ENCODE measurements at places on chromosomes 5 and 9. TPM values are rescaled to one million over a fixed set of nuclear protein-coding genes. Genes with fewer than 3 reads are reported as not detected.
A peak's percentile ranks its signal among the peaks of the same experiment; 100 is the strongest.

GRCh38 chr5:179054036-179054785, 6.0 kb upstream of the ZNF354C start:
- DNase-seq = no peak

- DNase-seq = no peak
Measured at GRCh38 chr5:74040811-74041491, 415.0 kb downstream of the ARHGEF28 start.

DNA sequence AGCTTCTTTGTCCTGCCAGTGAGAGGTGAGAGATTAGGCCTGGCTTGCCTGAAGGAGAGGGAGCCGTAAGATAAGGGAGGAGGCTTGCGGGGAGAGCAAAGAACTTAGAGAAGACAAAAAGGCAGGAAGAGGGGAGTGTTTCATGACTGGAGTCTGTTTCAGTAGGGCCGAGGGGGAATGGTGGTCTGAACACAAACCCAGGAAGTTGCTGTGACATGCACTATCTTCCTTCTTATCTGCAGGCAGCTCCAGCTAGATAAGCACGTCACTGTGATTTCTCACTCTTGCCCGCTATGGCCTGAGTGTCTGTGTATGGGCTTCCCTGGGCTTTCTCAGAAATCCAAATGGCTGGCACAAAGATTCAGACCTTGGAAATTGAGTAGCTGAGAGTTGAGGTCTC, 307.5 kb upstream of the CLINT1 start:
- DNase-seq = no peak

FAM151B gene
- polyA plus RNA-seq = 2.6 TPM

PLPPR1 gene
- 22.5 TPM for polyA plus RNA-seq

- DNase-seq = no peak
Measured at GRCh38 chr5:1142886-1143669, 31.2 kb upstream of the SLC12A7 start.

ELAVL2 gene
- 4.5 TPM for polyA plus RNA-seq

SLC24A2 gene
- 0.53 TPM for polyA plus RNA-seq

- no peak for DNase-seq
Measured at GRCh38 chr5:116938488-116938887, 363.9 kb upstream of the SEMA6A start.

GGTA1 gene
- polyA plus RNA-seq = 7.2 TPM

GRCh38 chr9:127277099-127277498, 12.5 kb downstream of the GARNL3 start:
- DNase-seq = no peak

RLN1 gene
- 0.65 TPM for polyA plus RNA-seq

STK10 gene
- polyA plus RNA-seq = 20.5 TPM

FGFR4 gene
- polyA plus RNA-seq = 218 TPM

SPINK4 gene
- not detected for polyA plus RNA-seq

MORN5 gene
- 1.2 TPM for polyA plus RNA-seq

NEURL1B gene
- 34.1 TPM for polyA plus RNA-seq

- DNase-seq = no peak
Measured at GRCh38 chr5:147339313-147339712, 104.5 kb downstream of the STK32A start.

SLC38A9 gene
- polyA plus RNA-seq = 29.7 TPM

DNA sequence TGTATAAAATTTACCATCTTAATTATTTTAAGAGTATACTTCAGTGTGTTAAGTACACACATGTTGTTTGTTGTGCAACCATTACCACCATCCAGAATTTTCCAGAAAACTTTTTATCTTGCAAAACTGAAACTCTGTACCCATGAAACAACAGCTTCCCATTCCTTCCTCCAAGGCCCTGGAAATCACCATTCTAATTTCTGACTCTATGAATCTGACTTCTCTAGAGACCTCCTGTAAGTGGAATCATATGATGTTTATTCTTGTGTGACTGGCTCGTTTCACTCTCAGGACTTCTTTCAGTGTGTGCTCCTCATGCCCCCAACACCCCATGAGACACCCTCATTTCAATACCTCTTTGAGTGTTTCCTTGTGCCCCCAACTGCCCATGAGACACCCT, 60.4 kb upstream of the COL15A1 start:
- DNase-seq = no peak

IL13 gene
- polyA plus RNA-seq = 0.16 TPM

GRCh38 chr5:163503106-163504078, 2.0 kb upstream of the MAT2B start:
- DNase-seq = peak; percentile 75

DNA sequence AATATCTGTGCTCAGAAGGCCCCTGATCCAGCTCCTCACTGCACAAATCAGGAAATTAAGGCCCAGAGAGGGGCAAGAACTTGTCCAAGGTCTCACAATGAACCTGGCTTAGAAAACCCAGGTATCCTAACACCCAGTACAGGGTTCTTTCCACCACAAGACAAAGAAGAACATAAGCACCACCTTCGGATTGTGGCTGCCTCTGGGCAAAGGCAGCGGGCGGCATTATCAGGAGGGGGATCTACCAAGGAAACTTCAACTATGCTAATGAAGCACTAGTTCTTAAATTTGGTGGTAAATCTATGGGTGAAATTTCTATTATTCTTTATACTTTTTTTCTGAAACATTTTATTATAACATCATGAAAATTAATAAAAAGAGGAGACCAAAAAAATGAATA, 17.9 kb downstream of the ANXA6 start:
- DNase-seq = no peak

CCDC171 gene
- polyA plus RNA-seq = 11.0 TPM

WDR5 gene
- polyA plus RNA-seq = 32.6 TPM

GDNF gene
- polyA plus RNA-seq = 0.07 TPM

DNA sequence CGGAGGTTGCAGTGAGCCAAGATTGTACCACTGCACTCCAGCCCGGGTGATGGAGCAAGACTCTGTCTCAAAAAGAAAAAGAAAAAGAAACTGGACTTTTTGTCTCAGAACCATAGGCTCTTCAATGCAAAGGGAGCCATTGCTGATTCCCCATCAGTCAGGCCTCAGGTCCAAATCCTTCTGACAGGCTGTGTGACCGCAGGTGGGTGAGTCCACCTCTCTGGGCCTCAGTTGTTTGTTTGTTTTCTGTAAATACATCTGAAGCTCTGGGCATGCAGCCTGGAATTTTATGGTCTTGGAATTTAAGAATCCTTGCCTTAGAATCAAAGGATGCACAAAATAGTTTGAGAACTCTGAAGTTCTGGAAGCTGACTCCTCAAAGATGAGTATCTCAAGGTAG, 21.1 kb upstream of the TOR2A start:
- no peak for DNase-seq

GRCh38 chr5:64557911-64558310, 52.1 kb downstream of the RGS7BP start:
- no peak for DNase-seq

DNA sequence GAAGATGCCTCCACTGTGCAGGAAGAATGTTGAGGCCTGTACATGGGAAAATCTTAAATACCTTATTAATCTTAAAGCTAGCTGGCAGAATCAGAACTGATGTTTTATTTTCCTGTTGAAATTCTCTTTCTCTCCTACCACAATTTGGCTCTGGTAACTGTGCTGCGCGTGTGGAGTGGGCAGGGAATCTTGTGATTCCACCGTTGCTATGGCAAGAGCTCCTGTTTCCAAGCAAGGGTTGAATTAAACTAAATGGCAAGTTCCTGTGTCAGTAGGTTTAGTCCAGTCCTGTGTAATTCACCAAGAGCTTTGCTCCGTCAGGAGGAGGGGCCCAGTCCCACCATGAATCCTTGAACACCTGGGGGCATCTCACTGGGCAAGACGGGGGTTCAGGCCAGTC, 36.4 kb downstream of the NXNL2 start:
- DNase-seq = no peak

GRCh38 chr5:81994679-81995078, 22.9 kb downstream of the ATG10 start:
- DNase-seq = no peak

UGT3A2 gene
- 0.17 TPM for polyA plus RNA-seq

DNA sequence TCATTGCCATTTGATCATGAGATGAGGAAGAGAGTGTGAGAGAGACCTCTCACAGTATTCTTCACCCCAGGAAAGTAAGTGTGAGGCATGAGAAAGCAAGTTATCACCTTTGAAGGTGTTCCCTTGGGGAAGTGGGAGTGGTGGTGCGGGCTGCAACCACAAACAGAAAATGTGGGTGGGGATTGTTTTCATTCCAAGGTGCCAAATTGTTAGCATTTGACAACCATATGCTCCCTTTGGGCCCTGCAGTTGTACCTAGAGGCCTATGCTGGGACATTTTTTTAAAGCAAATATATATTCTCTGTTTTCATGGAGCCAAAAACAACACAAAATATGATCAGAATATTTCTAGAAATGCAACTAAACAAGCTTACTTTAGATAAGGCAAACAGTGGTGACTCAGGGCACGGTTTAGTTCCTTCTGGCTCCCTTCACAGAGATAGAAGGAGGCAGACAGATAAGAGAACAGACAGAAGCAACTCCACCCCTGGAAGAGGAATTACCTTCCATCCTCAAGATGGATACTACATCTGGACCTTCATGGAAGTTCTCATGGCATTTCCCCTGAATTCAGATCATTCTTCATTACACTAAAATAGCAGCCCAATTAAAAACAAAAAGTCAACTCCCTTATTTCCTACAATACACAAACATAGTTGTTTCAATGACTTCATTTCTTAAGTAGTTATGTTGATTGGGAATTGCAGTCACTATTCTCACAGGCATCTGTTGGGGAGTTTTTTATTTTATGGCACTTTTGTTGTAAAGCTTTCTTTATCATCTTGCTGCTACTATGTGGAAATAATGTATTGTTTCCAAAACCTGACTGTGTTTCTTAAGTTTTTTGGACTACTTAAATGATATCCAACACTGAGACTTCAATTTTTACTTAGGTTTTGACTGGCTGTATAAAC, 416.6 kb downstream of the PLK2 start:
- no peak for DNase-seq

DNA sequence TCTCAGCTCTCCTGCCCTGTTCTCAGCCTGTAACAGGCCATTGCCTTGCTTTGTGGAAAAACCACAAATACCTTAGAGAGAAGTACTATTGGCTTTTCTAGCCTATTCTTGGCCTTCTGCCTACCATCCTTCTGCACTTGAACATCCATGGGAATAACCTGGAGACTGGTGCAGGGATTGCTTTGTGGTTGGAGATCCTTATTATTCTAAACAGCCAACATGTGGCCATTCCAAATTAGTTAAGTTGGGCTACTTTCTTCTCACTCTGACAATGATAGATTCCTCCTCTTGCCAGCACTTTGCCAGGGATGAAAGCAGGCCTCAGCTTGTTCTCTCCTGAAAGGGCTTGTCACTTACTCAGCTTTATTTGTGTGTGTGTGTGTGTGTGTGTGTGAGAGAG, 240.4 kb downstream of the GLIS3 start:
- no peak for DNase-seq

- DNase-seq = peak; percentile 67
Measured at GRCh38 chr5:148685520-148686134, 31.3 kb upstream of the HTR4 start.

PWWP2A gene
- polyA plus RNA-seq = 33.9 TPM
